Stimulated activated CD4-positive, alpha-beta T cell treated with anti-CD3 and anti-CD28 coated beads, TNF-alpha, amount 100 ng/mL, for 24 hours (primary cell): ENCODE measurements at places on chromosomes 5 and 9.

DNA sequence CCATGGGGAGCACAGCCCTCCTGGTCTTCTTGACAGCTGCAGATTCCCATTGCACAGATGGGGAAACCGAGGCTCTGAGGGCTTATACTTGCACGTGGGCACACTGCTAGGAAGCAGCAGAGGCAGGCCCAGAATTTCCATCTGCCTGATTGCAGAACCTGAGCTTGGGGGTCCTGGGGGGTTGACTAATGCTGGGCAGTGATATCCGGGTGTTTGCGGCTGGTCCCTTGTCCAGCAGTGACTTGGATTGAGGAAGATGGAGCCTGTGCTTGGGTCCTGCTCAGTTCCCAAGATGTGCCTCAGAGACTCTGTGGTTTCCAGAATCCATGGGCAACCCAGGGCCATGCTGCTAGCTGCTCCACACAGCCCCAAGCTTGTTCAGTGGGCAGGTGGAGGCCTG is 91.2 kb downstream of the PHF2 start:
- no peak for DNase-seq

GRCh38 chr5:74123929-74124328 is 497.9 kb downstream of the ARHGEF28 start:
- DNase-seq = no peak

- no peak for DNase-seq
Observed at GRCh38 chr9:77839459-77840140, 191.5 kb upstream of the GNA14 start.

- DNase-seq = no peak
Observed at GRCh38 chr5:150162142-150162513, 4.5 kb upstream of the CDX1 start.

- DNase-seq = no peak
Observed at GRCh38 chr5:106757672-106758071, 913.1 kb downstream of the EFNA5 start.

DNA sequence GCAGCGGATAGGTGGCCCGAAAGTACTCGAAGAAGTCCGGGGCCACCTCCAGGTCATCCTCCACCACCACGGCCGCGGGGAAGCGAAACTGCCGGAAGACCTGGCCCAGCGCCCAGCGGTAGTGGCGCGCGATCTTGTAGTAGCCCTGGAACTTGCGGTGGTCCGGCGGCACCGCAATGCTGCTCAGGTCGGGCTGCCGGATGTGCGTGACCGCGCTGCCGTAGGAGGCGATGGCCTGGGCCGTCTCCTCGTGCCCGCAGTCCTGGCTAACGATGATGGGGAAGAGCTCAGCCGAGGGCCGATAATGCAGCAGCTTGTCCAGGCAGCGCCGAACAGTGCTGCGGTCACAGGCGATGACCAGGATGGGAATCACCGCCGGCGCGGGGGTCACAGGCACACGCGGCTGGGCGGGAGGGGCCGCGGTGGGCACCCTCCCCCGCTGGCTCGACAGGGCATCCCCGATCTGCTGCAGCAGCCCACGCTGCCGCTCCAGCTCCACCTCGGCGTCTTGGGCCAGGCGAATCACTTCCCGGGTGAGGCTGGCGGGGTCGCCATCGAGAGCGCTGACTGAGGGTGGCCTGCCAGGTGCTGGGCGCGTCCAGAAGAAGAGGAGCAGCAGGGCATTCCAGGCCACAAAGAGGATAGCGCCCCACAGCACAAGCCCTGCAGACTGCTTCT is 10.2 kb downstream of the MGAT1 start:
- DNase-seq = no peak

DNA sequence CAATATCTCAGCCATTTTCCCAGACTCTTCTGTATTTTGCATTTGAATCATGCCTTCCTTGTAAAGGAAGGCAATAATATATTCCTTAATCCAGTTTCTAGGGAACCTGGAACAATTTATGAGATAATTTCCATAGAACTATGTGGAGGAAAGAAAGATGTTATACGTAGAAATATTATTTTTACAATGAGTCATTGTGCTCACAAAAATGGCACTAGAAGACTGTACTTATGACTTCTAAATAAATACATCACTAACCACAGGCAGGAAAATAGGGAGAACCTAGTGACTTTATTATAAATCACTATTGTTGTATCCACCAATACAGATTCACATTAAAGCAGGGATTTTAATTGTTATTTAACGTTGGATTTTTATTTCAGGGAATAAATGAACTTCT is 87.6 kb downstream of the FBXO38 start:
- DNase-seq = no peak

GRCh38 chr9:24820196-24820595 is 274.5 kb upstream of the IZUMO3 start:
- no peak for DNase-seq

DNA sequence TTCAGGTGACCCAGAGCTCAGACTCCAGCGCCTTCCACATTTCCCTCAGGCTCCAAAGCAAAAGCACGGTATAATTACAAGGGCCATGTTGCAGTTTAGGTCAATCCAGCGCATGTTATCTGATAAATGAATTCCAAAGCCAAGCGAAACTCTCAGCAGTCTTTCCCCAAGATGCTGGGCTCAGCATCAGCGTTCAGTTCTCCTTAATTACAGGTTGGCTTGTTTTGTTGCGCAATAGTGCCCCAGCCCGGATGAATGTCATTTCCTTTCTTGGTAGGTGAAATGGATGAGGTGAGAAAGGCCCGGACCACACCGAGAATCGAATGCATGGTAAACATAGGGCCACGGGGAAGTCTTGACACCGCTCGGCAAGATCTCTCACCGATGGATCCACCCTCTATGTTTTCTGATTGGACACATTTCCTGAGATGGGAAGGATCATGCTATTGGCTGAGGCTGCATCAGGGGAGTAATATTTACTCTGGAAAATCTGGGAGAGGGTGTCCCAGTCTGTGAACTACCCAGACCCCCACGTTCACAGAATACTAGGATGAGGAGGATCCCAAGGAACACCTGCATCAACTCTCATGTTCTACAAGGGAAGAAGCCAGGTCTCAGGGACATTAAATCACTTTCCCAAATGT is 221.2 kb upstream of the ANKRD55 start:
- DNase-seq = no peak

- no peak for DNase-seq
Observed at GRCh38 chr5:72244862-72245371, 75.1 kb downstream of the MRPS27 start.

DNA sequence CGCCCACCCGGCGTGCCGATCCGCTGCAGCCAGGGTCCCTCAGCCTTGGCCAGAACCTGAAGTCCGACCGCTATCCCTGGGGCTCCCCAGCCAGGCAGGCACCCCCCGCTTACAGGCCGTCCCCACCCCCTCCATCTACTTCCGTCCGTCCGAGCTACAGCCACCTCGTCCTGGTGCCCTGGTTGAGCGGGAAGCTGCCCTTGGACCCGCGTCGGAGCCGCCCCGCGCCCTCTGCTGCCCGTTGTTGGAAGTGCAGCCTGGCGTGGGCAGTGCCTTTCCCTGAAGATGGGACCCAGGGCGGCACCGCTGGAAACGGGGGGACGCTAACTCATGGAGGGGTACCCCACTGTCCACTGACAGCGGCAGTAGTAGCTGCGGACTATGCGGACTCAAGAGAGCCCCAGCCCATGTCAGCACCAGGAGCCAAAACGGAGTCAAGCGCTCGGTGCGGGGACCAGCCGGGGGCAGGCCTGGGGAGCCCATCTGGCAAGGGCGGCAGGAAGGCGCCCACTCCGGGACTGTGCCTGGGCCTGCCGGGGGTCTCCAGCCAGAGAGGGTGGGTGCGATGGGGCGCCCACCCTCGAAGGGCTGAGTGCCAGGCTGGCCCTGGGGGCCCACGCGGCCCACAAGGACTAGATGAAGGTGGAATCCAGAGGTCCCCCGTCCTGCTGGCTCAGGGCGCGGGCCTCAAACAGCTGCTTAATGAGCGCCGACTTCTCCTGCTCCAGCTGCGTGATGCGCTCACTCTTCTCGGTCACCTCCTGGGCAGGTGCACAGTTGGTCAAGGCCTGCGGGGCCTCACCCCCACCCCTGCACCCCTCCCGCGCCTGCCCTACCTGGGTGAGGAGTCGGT is 6.1 kb downstream of the SAPCD2 start:
- DNase-seq = peak; percentile 63

- no peak for DNase-seq
Observed at GRCh38 chr5:75363111-75363510, 26.1 kb downstream of the HMGCR start.

- DNase-seq = no peak
Observed at GRCh38 chr5:165712011-165712410, 2206.6 kb downstream of the MAT2B start.

DNA sequence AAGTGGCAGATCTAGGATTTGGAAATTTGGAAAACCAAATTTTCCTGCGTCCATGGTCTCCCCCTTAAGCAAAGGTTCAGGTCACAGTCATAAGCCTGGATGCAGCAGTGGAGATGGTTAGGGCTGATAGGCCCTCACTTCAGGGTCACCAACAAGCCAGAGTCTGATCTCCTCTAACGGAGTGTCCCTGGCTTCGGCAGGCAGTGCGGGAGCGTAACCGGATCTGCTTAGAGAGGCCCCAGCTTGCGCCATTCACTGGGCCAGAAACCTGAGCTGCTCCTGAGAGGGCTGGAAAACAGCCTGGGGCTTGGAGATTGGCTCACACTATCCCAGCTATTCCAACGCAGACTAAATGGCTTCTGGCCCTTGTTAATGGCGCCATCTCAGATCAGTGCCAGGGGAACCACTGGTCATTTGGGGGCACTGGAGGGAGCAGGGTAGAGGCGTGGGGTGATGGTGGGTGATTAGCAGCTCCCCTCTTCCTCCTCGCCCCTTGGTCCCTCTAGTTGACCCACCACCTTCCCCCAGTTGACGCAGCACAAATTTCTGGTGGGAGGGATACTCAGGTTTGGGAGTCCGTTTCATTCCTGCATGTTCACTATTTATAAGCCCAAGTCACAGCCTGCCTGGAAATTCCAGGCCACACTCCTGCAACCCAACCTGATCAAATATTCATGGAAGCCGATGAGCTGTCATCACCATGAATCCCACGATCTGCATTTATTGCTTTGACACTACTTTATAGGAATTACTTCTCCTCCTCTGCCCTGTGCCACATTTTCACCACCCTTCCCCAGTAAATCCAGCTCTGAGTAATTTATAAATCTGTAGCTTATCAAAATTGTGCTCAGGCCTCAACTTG is 134.6 kb upstream of the CPEB4 start:
- no peak for DNase-seq

GRCh38 chr9:123542435-123543225 is 186.6 kb downstream of the CRB2 start:
- DNase-seq = no peak

DNA sequence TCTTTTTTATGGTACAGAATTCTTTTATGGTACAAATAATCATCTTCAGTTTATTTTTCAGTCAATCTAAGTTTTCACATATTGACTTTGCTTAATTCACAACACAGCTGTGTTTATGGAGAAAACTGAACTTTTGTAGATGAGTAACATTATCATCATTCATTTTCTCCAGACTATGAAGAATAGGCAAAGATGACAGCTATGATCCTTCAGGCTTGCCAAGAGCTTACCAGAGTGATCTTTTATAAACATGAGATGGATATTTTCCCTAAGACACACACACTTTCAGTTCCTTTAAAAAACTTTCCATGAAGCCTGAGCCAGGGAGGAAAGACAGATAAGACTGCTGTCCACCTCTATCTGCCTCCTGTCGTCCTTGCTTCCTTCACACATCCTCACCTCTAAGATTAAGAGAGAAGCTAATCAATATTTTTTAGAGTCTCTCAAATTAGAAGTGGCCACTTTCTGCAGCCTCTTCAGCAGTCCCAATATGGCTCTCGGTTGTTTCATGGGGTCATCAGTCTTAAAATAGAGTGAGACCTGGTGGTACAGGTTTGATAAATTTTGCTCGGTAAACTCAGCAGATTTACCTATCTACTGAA is 108.1 kb upstream of the SLC27A6 start:
- DNase-seq = no peak

DNA sequence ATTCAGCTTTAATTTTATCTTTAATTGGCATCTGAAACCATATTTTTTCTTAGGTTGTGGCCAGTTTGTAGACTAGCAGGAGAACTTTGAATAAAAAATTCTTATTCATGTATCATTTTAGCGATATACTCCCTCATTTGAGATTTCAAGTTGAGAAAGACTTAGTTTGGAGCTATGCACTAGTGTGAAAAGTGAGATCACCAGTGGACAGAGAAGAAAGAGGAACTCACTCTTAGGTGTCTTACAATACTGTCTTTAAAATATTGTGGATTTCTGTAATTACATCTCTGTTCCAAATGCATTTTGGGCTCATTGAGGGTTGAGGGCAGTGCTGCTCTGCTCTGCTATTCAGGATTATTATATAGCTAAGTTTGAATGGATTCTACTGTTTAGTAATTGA is 54.7 kb downstream of the NAA35 start:
- no peak for DNase-seq

DNA sequence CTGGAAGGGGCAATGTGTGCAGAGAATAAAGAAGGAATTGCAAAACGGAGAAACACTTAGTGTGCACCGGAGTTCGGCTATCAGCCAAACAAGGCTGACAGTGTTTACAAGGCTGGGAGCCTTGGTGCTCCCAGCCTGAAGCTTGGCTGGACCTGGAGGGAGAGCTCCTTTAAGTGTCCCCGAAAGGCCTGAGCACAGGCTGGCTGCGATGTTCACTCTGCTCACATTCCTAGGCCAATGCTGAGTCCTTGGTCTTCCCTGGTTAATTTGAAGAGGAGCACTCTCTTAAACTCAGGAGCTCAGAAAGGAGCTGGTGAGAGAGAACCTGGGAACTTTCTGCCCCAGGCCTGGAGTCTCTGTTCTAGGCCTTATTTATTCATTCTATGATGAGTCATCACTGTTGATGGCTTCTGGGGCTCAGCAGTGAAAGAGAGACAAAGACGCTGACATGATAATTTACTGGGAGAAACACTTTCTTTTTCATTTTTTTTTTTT is 88.6 kb upstream of the MYO10 start:
- DNase-seq = no peak

GRCh38 chr9:27626244-27627187 is 53.2 kb upstream of the C9orf72 start:
- DNase-seq = no peak

DNA sequence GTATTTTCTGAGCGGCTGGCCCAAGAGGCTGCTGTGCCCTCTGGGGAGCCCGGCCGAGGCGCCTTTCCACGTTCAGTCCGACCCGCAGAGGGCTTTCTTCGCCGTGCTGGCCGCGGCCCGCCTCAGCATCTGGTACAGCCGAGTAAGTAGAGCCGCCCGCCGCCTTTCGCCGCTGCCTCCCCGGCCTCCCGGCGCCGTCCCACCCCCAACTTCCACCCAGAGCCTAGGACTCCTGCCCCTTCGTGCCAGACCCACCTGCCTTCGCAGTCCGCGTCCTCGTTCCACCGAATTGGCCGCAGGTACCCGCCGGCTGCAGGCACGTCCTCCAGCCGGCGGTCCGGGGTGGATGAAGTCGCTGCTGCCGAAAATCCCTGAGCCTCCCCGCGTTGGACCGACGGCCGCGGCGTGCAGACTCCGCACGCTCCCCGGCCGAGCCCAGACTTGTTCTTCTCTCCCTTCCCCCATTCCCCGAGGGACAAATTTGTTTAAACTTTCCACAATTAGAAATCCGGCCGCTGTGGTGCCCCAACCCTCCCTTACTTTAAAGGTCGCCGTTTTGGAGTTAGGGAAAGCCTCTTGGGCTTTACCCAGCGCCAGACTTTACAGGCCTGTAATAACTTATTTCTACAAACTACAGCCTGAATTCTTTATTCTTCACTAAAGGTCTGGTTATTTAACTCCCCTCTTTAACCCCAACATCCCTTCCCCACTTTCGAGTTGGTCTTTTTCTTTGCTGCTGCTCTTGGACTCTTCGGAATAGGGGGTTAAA is 589 bp downstream of the RIC1 start:
- no peak for DNase-seq

GRCh38 chr5:122354293-122354692 is 42.3 kb downstream of the SNCAIP start:
- no peak for DNase-seq

GRCh38 chr5:135400866-135401265 is 1.8 kb upstream of the MACROH2A1 start:
- no peak for DNase-seq
